Pericardium fibroblast (primary cell): ENCODE measurements at places on chromosomes 1 and 21. TPM values are rescaled to one million over a fixed set of nuclear protein-coding genes. Genes with fewer than 3 reads are reported as not detected.

The HEYL gene
- total RNA-seq = 0.85 and 1.1 TPM in 2 replicates

The CNR2 gene
- total RNA-seq = not detected in 2 replicates

The CACNA1E gene
- not detected in 2 replicates for total RNA-seq

The GPR37L1 gene
- not detected in 2 replicates for total RNA-seq

The BGLAP gene
- total RNA-seq = not detected in 2 replicates

The LRRC38 gene
- total RNA-seq = 1.1 TPM in 1 of 2 replicates, not detected in the other

The RBP7 gene
- not detected in 2 replicates for total RNA-seq

The RGSL1 gene
- not detected in 2 replicates for total RNA-seq

The LCE5A gene
- total RNA-seq = not detected in 2 replicates
